Midbrain (tissue), 1 donor: ENCODE measurements at places on chromosomes 1 and 21.

GRCh38 chr1:21335750-21336224, 45.5 kb upstream of the ECE1 start:
- peak; percentile 28 for DNase-seq

- DNase-seq, result no peak
These were observed 91.2 kb upstream of the FAM78B start for GRCh38 chr1:166258017-166258416.

GRCh38 chr1:220991959-220992704, 112.9 kb downstream of the HLX start:
- no peak for DNase-seq

DNA sequence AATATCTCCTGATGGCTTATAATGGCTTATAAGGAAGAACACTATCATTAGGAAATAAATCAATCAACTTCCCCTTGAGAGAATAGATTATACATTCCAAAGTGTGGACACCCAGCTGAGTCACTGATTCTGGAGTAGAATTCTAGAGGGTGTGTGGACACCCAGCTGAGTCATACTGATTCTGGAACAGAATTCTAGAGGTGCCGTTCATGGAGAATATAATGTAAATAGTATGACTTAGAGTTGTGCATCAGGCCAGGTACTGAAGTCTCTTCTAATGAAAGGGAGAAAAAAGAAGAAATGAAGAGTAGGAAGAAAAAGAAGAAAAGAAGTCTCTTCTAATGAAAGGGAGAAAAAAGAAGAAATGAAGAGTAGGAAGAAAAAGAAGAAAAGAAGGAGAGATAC, 2.4 kb upstream of the USP33 start:
- DNase-seq, result no peak

GRCh38 chr1:78333502-78333901, 157.3 kb upstream of the PTGFR start:
- DNase-seq, result no peak

GRCh38 chr21:45001134-45002095, 61.6 kb downstream of the SLX9 start:
- DNase-seq, result peak; percentile 6

- no peak for DNase-seq
These were observed 586.4 kb downstream of the DPYD start for GRCh38 chr1:97334454-97334853.

DNA sequence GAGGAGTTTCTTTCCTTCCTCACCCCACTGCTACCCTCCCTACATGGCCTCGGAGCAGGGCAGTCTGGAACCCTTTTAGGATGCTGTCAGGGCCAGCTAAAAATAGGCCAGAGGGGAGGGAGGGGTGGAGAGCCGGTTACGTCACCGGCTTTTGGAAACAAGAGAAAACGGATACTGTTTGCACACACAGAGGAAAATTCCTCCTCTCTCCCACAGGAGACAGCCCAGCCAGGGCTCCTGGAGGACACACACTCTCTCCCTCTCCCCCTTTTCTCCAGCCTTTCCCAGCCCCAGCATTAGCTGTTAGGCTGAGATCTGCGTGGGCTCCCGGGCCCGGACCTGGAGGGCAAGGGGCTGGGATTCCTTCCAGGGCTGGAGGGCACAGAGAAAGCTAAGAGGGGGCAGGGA, 20.0 kb upstream of the ALDH4A1 start:
- DNase-seq, result peak; percentile 86

- no peak for DNase-seq
These were observed 1.2 kb upstream of the FAAP20 start for GRCh38 chr1:2195785-2196184.

DNA sequence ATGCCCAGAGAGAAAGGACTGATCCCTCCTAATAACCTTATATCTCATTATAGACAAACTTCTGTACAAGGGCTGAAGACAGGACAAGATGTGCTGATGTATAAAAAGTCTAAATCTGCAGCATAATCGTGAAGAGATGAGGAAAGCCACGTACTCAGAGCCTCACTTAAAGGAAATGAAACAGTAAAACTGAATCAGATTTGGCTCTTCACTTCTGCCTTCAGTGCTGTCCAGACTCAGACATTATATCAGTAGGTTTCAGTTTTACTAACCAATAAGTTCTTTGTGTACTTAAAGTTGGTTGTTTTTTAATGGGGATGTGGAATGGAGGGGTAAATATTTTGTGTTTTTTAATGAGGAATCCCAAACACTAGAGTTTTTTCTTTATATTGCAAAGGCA, 45.3 kb upstream of the RGS1 start:
- DNase-seq, result peak; percentile 38

GRCh38 chr1:203328714-203329122, 22.2 kb downstream of the FMOD start:
- DNase-seq, result no peak

GRCh38 chr1:64161357-64161941, 42.0 kb upstream of the UBE2U start:
- DNase-seq, result no peak

DNA sequence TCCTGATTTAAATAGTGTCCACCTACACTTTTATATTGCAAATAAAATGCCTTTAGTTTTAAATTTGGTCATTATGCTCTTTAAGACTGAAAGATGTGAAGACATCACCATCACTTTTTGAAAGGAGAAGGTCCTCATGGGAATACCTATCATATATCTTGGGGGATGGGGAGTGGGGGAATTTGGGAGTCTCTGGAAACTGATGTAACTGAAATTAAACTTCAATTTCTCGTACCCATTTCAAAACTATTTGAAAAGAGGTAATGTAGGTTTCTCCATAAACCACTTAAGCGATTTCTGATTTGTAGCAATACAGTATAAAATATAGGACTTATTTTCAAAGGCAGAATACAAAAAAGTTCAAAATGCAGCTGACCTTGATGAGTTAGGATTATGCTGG, 924 bp downstream of the EXTL2 start:
- no peak for DNase-seq

GRCh38 chr21:32182449-32182848, 96.4 kb downstream of the MIS18A start:
- no peak for DNase-seq

DNA sequence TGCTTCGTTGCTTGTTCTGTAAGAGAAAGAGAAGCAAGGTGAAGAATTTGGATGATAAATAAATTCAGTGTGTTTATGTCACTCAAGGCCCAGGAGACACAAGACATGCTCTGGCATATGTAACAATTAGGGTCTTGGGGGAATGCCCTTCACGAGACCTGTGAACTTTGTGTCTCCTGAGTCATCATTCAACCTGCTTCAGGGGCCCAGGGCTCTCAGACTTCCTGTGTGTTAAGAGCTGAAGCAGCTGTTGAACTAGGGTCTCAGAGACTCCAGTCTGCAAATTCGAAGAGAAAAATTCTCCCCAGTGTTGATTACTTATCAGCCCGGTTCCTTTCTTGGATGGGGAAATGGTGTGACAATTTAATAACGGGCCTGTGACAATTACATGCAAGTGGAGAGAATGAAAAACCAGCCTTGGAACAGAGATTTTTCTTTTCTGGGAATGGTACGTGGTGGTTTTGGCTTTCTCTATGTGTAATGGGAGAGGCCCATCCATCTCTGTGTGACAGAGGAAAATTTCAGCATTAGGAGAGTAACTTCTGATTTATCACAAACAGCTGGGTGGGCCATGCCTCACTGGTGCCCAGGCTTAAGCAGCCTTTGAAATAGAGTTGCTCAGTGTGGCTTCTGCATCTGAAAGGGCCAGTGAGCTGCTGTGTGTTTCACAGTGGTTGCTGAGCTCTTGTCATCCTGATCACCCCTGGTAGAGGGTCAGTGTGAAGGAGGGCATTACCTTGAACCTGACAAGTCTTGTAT, 22.4 kb downstream of the HUNK start:
- DNase-seq, result no peak
